ENCODE measurements at places on chromosomes 1 and 21.

DNA sequence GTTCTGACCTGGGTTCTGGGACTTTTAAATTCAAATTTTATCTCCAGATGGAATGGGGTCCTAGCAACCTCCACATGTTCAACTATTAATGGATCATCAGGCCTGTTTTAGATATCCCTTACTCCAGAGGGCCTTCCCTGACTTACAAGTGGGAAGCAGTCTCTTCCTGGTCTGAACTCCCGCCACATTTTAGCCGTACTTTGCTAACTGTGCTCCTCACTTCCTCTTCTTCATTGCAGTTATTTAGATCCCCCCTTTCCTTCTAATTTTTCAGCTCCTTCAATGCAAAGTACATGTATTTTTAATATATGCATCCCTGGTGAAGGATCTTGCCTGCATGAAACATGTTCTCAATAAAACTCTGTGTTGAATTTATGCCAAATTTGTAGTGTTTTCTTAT is 3.7 kb downstream of the CD1A start:
- no peak for DNase-seq

DNA sequence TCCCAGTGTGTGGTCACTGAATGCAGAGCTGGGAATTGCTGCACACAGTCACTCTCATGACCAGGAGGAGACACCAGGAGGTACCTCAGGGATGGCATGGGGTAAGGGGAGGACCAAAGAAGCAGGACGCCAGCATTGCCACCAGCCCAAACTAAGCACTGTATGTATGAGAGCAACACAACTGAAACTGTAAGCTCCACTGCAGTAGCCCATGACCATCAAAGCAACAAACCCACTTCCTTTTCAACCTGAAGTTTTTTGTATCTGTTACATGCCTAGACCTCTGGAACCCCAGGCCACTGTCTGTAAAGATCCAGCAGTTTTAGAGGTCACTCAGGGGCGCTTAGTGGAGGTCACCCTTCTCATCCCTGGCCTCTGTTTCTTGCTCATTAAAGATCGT is 164.3 kb downstream of the SETD4 start:
- no peak for DNase-seq

GRCh38 chr1:114299331-114299975 is 145.8 kb upstream of the SYT6 start:
- no peak for DNase-seq

- no peak for DNase-seq
Observed at GRCh38 chr1:66206563-66207144, 327.3 kb upstream of the SGIP1 start.

DNA sequence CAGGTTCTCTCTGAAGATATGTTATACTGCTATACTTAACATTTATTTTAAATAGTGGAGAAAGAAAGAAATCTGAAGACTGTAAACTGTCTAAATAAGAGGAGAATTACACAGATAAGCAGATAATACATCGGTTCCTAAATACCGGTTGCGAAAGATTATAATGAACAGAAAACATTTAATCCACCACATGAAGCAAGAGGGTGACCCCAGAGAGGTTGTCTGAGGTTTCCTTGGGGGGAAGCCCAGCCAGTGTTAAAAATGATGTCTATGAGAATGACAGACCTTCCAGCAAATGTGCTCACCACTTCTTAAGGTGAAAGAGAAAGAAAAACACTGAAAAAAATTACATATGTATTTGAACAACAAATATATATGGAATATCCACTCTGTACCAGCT is 356.4 kb upstream of the KAZN start:
- no peak for DNase-seq

DNA sequence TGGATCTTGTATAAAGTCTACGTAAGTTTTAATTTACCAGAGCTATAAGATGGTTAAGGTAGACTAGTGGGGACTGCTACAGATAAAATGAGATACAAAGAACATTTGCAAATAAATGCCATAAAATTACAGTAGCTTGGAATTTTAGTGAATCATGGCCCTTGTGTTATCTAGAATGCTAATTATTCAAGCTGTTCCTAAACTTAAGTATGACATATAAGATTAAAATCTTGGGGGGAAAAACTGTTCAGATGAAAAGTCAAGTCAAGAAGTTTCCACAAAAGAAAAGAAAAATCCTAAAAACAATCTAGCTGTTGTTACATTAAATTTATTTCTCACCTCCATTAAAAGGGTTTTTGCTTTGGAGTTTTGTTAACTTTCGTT is 51.7 kb downstream of the SIM2 start:
- DNase-seq = no peak

- no peak for DNase-seq
Observed at GRCh38 chr1:219184337-219184736, 10.7 kb downstream of the LYPLAL1 start.

GRCh38 chr21:46421756-46422555 is 36.7 kb upstream of the DIP2A start:
- DNase-seq = no peak

DNA sequence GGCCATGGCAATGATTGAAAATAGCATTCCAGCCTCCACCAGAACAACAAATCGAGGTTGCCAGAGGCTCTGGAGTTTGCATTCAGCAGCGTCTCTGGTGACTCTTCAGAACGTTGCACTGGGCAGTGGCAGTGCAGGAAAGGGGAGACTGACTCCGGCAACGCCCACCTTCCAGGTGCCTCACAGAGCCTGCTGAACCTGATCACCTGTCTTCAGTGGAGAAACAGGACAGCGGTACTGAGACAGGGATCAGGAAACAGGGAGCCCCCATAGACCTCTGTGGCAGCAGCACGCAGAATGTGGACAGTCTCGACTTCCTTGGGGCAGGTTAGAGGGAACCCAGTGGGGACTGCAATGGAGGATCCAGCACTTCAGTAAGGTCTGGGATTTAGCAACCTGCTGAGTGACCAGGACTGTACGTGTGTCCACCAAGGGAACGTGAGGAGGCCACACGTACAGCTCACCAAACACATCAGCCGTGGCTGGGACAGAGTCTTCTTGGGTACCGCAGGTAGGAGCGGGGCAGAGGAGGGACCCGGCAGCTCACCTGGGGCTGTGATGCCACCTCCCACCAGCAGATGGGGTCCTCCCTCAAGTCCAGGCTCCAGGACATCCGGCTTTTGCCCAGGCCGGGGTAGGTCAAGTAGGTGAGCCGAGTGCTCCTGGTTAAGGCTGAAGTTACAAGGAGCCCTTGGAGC is 128.6 kb downstream of the PRDM2 start:
- no peak for DNase-seq

DNA sequence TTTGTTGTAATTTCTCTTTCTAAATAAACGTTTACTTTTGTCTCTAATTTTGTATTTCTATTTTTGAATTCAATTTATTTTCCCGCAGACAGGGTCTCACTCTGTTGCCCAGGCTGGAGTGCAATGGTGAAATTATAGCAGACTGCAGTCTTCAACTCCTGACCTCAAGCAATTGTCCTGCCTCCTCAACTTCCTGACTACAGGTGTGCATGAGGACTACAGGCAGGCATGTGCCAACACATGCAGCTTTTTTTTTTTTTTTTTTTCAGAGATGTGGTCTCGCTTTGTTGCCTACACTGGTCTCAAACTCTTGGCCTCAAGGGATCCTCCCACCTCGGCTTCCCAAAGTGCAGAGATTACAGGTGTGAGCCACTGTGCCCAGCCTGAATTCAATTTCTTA is 36.7 kb upstream of the IL20 start:
- DNase-seq = no peak

DNA sequence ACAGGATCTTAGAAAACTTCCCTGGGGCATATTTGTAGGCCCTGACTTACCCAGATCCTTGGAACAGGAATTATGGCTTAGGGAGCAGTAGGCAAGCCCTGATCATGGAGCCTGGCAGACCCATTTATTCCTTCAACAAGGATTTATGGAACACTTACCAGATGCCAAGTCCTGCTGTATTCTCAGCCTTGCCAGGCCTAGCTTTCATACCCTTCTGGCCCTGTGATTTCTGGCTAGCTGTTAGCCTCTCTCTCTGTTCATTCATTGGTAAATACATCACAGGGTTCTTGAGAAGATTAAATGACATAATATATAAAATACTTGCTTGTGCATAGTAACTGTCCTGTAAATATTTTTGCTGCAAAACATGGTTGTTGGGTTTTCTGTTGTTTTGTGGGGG is 32.4 kb upstream of the SRP9 start:
- no peak for DNase-seq

- no peak for DNase-seq
Observed at GRCh38 chr1:204866051-204866596, 4.5 kb upstream of the NFASC start.

DNA sequence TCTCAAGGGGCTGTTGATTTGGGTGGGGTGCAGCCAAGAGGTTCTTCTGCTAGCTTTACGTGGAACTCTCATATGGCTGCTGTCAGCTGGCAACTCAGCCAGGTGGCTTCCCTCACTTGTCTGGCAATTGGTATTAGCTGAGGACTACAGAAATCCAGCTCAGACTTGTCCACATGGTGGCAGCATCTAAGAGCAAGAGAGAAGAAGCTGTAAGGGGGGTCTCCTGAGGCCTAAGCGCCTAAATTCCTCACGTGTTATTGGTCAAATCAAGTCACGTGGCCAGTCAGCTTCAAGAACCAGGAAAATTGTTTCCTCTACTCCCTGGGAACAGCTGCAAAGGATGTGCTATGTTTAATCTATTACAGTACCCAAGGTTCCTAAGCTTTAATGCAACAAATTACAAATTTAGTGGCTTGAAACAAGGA is 4.2 kb upstream of the DYRK3 start:
- DNase-seq = no peak

DNA sequence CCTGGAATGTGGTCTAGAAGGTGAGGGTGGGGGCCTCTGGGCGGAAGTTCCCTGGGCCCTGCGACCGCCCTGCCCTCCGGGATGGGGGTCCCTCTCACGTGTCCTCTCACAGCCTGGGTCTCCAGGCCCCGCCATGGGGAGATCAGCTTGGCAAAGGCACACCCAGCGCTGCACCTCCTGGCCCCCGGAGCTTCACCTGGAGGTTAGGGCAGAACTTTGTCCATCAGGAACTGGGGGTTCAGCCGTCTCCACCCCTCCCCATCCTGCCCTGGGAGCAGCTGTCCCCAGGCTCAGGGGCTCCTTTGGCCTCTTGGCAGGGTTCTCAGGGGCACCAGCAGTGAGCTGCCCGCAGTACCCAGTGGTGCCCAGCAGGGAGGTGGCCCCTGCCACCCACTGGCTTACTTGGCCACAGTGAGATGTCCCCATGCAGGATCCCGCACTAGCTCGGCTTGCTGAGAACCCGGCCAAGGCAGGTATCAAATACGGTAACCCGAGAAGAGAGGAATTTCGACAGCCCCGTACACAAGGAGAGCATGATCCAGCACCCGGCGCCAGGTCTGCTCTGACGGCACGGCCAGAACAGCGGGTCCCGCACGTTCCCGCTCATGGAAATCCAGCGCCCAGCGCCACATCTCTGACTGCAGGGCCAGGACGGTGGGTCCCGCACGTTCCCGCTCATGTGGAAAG is 36.7 kb downstream of the RRP1 start:
- no peak for DNase-seq

GRCh38 chr1:6103854-6104530 is 58.3 kb downstream of the KCNAB2 start:
- no peak for DNase-seq

- DNase-seq = no peak
Observed at GRCh38 chr1:84027368-84027767, 28.4 kb upstream of the TTLL7 start.

GRCh38 chr1:91440847-91441246 is 36.2 kb upstream of the HFM1 start:
- no peak for DNase-seq

DNA sequence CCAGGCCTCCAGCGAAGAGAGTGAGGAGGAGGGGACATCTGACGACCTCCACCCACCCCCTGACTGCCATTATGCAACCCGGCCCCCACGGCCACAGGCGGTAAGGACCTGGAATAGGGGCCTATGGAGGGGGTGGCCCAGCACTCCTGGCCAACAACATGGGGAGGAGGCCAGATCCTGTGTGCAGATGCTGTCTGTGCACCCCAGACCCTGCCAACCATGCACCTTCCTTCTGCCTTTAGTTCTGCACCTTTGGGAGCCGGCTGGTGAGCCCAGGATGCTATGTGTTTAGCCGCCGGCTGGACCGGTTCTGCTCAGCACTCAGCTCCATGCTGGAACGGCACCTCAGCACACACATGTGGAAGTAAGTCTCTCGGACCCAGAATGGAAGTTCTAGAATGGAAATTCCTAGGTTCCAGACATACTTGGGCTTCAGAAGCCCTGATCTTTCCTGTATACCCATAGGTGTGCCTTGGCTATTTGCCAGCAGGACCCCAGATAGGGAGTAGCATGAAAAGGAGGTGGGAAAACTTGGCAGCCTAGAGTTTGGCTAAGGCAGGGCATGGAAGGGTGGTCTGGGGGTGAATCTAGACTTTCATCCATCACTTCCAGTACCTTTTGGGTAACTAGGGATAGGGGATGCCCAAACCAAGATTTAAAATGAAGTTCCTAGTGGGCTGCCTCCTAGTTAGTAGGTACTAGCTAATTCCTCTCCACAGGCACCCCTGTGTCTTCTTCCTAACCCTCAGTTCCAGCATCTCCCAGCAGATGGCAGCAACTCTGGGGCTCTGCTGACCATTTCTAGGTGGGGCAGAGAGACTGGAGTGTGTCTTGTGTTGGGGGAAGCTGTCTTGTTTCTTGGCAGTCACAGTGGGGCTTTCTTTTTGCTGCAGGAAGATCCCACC is 3.6 kb upstream of the CYB561D1 start:
- DNase-seq = no peak

DNA sequence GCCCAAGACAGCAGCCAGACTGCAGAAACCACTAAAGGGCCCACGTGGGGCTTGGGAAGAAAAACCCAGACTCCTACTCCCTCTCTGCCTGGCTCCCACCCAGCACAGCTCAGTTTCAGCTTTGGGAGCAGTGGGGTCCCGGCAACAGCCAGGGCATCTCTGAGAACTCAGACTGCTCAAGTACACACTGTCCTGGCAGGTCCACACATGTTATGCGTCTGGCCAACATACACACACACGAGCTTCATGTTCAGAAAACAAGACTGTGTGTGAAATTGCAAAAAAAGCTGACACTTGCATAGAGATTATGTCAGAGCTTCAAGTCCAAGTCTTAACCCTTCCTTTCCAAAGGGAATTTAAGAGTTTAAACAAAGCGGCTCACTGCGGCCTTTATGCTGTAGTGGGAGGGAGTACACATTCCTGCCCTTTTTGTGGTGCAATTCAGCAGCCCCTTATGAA is 136.6 kb upstream of the CD34 start:
- DNase-seq = peak; percentile 80

GRCh38 chr1:82263396-82263795 is 462.7 kb downstream of the ADGRL2 start:
- DNase-seq = no peak

DNA sequence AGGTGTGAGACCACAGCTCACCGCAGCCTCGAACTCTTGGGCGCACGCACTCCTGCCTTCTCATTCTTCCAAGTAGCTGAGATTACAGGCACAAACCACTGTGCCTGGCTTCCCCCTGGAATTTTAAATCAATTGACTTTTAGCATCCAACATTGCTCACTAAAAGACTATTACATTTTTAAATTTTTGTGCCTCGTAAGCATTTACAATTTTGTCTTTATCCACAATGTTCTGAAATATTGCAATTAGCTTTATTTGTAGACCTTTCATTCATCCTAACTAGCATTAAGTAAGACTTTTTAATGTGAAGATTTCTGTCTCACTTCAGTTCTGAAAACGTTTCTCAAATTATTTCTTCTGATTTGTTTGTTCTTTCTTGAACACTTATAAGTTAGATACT is 122.9 kb downstream of the HFM1 start:
- no peak for DNase-seq

All from thoracic aorta (tissue), 2 donors.